Purkinje cell (primary cell): ENCODE measurements at places on chromosomes 7 and 10. TPM values are rescaled to one million over a fixed set of nuclear protein-coding genes. Genes with fewer than 3 reads are reported as not detected.

Gene TDRD1
- 3.0 and 4.3 TPM in 2 replicates for polyA plus RNA-seq

Gene PRKG1
- 71.9 and 117 TPM in 2 replicates for polyA plus RNA-seq

Gene CCDC71L
- polyA plus RNA-seq, result 0.22 TPM in 1 of 2 replicates, not detected in the other

Gene ACSL5
- polyA plus RNA-seq, result 0.27 TPM in 1 of 2 replicates, not detected in the other

Gene NEURL1
- polyA plus RNA-seq, result 0.63 and 1.5 TPM in 2 replicates

Gene THSD7A
- 40.7 and 75.4 TPM in 2 replicates for polyA plus RNA-seq

Gene DNAJC2
- polyA plus RNA-seq, result 29.4 and 31.5 TPM in 2 replicates

Gene CHCHD1
- 107 and 110 TPM in 2 replicates for polyA plus RNA-seq

Gene HGF
- polyA plus RNA-seq, result 0.22 and 1.0 TPM in 2 replicates

Gene ZWINT
- polyA plus RNA-seq, result 3.2 and 4.4 TPM in 2 replicates

Gene ANKRD2
- 1.3 TPM in 2 replicates for polyA plus RNA-seq

Gene XRCC2
- 0.25 and 0.75 TPM in 2 replicates for polyA plus RNA-seq

Gene ARHGAP22
- 2.6 and 4.8 TPM in 2 replicates for polyA plus RNA-seq

Gene BMPER
- 2.8 and 10.9 TPM in 2 replicates for polyA plus RNA-seq

Gene C10orf105
- polyA plus RNA-seq, result not detected in 2 replicates

Gene NRG3
- 2.4 and 5.8 TPM in 2 replicates for polyA plus RNA-seq

Gene STYXL1
- 19.5 and 30.5 TPM in 2 replicates for polyA plus RNA-seq

Gene POM121
- 2.2 and 2.8 TPM in 2 replicates for polyA plus RNA-seq

Gene CNPY1
- 3.8 and 13.5 TPM in 2 replicates for polyA plus RNA-seq

Gene CLDN4
- not detected in 2 replicates for polyA plus RNA-seq

Gene CCDC172
- polyA plus RNA-seq, result not detected in 2 replicates

Gene GRID2IP
- 1.2 and 1.7 TPM in 2 replicates for polyA plus RNA-seq

Gene OGDHL
- polyA plus RNA-seq, result 12.7 and 15.0 TPM in 2 replicates

Gene KIAA1217
- polyA plus RNA-seq, result 66.9 and 73.0 TPM in 2 replicates

Gene MET
- polyA plus RNA-seq, result 0.21 and 2.1 TPM in 2 replicates

Gene MYH16
- not detected in 2 replicates for polyA plus RNA-seq

Gene CCL24
- not detected in 2 replicates for polyA plus RNA-seq

Gene TFR2
- polyA plus RNA-seq, result 0.17 and 0.55 TPM in 2 replicates

Gene TMEM270
- polyA plus RNA-seq, result not detected in 2 replicates

Gene GNAT3
- polyA plus RNA-seq, result not detected in 2 replicates

Gene OR2A42
- polyA plus RNA-seq, result not detected in 2 replicates

Gene TIAL1
- polyA plus RNA-seq, result 47.7 and 56.7 TPM in 2 replicates

Gene IPMK
- 2.8 and 4.3 TPM in 2 replicates for polyA plus RNA-seq

Gene INMT
- polyA plus RNA-seq, result 0.22 and 0.60 TPM in 2 replicates

Gene MRPS17
- polyA plus RNA-seq, result 80.3 and 85.6 TPM in 2 replicates

Gene OR6B1
- polyA plus RNA-seq, result not detected in 2 replicates

Gene CCL26
- polyA plus RNA-seq, result 2.1 TPM in 1 of 2 replicates, not detected in the other
